Osteoblast (primary cell): ENCODE measurements at places on chromosomes 6 and 20.
A peak's percentile ranks its signal among the peaks of the same experiment; 100 is the strongest.

GRCh38 chr6:151502499-151502898, 8.7 kb downstream of the CCDC170 start:
- peak; percentile 83 for DNase-seq

DNA sequence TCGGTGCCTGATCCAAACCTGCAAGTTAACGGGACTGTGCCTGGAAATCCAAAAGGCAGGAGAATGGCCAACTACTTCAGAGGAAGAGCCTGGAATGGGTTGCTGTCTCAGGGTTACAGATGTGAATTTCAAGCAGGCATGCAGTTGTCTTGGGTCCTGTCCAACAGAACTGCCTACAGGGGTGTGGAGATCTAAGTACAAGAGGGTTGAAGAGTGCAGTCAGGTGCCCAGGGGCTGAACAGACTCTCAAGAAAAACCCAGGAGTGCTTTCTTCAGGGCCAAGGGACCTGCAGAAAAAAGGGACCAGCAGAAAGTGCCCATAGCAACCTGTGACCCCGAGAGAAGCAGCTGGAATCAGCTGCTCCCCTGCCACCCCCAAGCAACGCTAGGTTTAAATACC, 71.0 kb downstream of the PREP start:
- no peak for DNase-seq

- DNase-seq: no peak
Measured at GRCh38 chr20:41276317-41276751, 41.2 kb downstream of the ZHX3 start.

- no peak for DNase-seq
Measured at GRCh38 chr6:158410784-158411183, 98.5 kb downstream of the TULP4 start.

- DNase-seq: no peak
Measured at GRCh38 chr6:167547751-167548150, 222.9 kb downstream of the TTLL2 start.

- DNase-seq: no peak
Measured at GRCh38 chr6:154796484-154796883, 63.3 kb downstream of the SCAF8 start.

- DNase-seq: no peak
Measured at GRCh38 chr6:157838718-157839430, 15.8 kb downstream of the SNX9 start.

- no peak for DNase-seq
Measured at GRCh38 chr6:145929037-145929633, 35.0 kb downstream of the SHPRH start.

DNA sequence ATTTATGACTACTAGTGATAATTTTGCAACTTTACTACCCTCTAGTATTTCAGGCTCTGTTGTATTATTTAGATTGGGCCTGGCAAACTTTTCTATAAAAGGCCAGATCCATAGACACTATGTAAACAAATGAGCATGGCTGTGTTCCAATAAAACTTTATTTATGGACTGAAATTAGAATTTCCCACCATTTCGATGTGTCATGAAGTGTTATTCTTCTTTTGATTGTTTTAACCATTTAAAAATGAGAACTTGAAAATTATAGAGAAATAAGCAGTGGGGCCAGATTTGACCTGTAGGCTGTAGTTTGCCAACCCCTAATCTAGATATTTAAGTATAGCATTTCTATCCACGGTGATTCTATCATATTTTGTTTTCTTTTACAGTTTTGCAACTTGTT, 61.5 kb upstream of the TFB1M start:
- DNase-seq: no peak

- DNase-seq: no peak
Measured at GRCh38 chr6:92617721-92618120, 801.6 kb downstream of the EPHA7 start.

DNA sequence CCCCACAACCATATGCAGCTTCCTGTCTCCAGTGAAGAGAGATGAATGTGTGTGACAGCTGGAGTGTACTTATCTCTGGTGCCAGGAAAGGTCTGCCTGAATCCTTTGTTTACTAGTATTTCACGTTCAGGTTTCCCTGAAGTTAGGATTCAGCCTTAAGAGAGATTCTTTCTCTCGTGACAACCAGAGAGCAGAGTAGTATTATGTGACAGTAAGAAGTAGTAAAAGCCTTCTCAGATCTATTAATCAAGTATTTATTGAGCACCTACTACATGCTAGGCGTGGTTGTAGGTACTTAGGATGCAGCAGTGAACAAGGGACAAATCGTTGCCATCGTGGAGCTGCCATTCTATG, 949 bp downstream of the KIFC1 start:
- DNase-seq: peak; percentile 48

DNA sequence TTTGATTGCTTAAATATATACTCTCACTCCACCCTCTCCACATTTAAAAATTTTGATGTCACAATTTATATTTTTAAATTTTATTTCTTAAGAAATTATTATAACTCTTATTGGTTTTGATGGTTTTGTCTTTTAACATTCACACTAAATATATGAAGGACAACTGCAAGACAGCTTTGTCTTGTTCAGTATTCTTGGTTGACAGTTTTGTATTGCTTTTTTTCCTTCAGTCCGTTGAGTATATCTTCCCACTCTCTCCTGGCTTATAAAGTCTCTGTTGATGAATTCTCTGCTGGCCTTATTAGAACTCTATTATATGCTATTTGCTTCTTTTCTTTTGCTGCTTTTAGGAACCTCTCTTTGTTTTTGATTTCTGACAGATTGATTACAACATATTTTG, 392.2 kb downstream of the C6orf118 start:
- no peak for DNase-seq

DNA sequence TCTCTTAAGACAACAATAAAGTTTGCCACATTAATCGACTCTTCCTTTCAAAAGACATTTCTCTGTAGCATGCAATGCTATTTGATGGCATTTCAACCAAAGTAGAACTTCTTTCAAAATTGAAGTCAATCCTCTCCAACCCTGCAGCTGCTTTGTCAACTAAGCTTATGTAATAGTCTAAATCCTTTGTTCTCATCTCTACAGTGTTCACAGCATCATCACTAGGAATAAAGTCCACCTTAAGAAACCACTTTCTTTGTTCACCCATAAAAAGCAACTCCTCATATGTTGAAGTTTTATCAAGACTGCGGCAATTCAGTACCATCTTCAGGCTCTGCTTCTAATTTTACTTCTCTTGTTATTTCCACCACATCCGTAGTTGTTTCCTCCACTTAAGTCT, 11.5 kb upstream of the BLOC1S5 start:
- DNase-seq: no peak

GRCh38 chr20:52481443-52481842, 289.9 kb upstream of the ZFP64 start:
- DNase-seq: no peak

- DNase-seq: no peak
Measured at GRCh38 chr6:5759571-5759970, 247.2 kb downstream of the NRN1 start.
